ENCODE measurements at places on chromosomes 4 and X.

GRCh38 chr4:129352480-129352879 lies 256.5 kb downstream of the C4orf33 start:
- DNase-seq, result no peak

GRCh38 chrX:2316534-2316933 lies 184.2 kb downstream of the DHRSX start:
- peak; percentile 4 for DNase-seq

DNA sequence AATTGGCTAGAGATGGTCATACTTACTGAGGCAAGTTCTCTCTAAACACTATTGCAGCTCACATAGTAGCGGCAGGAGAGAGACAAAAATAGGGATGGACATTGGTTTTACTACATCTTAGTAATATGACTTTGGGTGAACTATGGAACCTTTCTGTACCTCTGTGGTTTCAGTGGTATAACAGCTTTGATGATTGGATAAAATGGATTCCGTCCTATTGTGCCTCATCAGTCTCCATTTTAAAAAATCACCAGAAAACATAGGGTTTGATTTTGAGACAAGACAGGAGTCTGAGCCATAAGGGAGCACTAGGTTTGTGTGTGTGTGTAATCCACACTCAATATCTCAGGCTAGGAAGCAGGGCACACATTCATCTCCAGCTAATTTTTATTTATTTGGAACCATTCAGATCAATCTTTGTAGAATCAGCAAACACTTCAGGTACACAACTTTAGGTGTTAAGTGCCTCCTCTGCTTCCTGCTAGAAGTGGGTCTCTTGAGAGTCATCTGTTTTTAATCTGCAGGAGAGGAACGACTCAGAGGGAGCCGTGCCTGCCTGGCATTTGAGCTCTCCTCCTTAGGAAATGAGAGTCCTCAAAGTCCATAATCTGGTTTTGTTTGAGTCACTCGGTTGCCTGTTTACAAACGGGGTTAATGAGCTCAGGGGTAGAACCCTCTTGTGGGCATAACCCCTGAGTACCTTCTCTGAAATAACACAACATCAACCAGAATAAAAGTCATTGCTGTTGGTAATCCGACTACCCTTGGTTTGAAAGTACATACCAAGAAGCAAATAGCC lies 238.5 kb upstream of the BOD1L1 start:
- DNase-seq, result peak; percentile 51

- no peak for DNase-seq
These were observed 4.3 kb upstream of the RBM3 start for GRCh38 chrX:48569958-48570357.

DNA sequence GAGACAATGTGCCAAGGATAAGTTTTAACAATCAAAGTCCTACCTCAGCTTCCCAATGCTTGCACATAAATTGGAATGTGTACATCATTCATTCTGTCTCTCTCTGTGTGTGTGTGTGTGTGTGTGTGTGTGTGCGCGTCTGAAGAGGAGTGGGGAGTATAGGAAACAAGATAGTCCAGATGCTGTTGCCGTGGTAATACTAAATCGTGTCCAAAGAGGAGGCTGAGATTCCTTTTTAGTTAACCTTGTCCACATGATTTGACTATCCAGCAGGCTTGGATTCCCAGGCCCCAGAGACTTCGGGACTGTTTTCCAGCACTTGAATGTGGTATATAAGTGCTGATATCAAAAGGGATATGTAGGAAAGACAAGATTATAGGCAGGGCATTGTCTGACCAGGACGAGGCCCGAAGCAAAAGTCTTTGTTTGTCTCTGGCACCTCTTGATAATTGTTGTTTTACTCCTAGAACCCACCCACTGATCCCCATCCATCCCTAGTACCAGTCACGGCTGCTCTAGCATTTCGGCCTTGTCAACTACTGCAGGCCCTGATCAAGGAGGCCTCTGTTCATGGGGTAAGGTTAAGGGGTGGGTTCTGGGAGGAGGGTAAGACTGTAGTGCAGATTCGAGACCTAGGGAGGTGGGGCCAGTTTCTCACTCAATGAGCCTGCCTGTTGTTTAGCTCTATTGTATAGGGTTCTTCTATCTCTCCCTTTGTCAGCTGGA lies 3.9 kb downstream of the PLP1 start:
- no peak for DNase-seq

GRCh38 chrX:50971395-50971794 lies 60.9 kb downstream of the BMP15 start:
- DNase-seq, result peak; percentile 9

GRCh38 chrX:13579661-13580060 lies 10.3 kb downstream of the EGFL6 start:
- no peak for DNase-seq

DNA sequence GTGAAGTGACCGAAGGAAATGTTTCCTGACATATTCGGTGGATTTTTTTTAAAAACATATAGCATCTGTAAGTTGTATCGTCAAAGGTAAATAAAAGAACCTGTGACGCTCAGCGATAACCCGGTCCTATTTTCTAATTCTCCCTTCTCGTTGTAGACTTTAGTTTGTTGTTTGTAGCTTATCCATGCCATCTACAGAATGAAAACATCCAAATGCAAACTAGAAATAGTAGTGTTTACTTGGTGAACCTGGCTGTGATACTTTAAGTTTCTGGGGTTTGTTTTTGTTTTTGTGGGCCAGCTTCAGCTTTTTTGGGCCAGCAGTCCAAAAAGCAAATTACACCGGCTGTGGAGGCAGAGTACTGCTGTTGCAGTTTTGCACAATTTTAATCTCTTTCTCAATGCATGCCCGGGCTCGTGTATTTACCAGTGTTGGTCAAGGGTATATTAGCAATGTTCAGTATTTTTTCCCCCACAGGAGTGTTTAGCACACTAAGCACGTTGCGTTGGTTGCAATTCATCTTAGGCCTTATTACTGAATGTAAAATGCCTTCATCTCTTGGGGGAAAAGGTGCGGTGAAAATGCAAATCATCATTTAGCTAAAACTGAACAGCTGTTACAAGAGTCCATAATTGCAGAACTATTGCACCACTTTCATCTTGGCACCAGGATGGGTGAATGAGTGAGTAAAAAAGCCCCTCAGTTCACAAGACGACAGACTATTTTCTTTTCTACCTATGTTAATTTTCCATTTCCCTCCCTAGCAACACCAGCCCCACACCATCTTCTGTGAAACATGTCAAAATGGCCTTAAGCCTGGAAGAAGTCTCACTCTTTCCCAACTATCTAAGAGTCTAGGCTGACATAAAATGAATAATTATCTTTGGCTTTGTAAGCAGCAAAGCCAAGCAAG lies 1.7 kb upstream of the CNOT6L start:
- DNase-seq, result no peak

DNA sequence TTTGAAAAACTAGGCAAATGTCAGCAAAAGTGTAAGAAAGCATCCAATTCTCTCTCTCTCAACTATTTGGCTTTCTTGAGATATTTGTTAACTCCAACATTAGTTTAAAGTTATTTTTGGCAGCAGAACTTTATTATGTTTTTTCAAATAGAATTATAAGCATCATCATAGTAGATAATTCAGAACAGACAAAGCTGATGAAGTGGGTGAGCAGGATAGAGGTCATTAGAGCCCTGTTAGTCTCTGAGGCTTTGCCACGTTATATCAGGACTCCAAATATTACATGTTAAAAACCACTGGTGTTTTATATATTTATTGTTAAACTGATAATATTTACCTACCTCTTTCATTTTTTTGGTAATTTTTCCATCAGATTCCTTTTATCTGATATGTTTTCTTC lies 903.0 kb downstream of the FSTL5 start:
- no peak for DNase-seq

GRCh38 chr4:85522836-85523235 lies 47.9 kb downstream of the ARHGAP24 start:
- DNase-seq, result peak; percentile 51

GRCh38 chr4:18077808-18078207 lies 56.3 kb upstream of the LCORL start:
- no peak for DNase-seq

DNA sequence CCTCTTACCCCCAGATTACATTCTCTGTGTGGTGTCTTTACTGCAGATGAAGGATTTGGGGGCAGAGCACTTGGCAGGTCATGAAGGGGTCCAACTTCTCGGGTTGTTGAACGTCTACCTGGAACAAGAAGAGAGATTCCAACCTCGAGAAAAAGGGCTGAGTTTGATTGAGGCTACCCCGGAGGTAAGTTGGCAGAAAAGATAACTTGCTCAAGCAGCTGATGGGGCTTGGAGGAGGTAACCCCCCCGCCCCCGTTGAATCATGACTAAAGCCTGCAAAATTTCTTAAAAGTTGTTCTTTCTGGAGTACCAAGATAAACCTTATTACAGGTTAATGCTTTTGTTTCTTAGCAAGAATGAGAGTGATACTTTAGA lies 1.5 kb downstream of the CCNG2 start:
- DNase-seq, result peak; percentile 41

GRCh38 chrX:150849996-150850720 lies 48.3 kb downstream of the CD99L2 start:
- no peak for DNase-seq

All from fibroblast of skin of back (primary cell).